ENCODE measurements at places on chromosomes 11 and 22.

- no peak for DNase-seq
These were observed 20.4 kb downstream of the FXYD6 start for GRCh38 chr11:117855912-117856651.

DNA sequence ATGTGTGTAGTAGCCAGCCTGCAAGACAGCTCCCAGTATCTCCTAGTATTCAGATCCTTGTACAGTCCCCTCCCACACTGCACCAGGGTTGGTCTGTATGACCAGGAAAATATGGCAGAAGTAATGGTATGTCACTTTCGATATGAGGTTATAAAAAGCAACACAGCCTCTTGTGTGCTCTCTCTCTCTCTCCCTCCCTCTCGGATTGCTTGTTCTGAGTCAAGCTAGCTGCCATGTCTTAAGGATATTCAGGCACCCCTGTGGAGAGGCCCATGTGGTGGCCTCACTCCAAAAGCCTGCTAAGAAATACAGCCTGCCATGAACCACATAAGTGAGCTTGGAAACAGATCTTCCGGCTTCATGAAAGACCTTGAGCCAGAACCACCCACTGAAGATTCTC lies 25.4 kb downstream of the FXYD6 start:
- DNase-seq = no peak

DNA sequence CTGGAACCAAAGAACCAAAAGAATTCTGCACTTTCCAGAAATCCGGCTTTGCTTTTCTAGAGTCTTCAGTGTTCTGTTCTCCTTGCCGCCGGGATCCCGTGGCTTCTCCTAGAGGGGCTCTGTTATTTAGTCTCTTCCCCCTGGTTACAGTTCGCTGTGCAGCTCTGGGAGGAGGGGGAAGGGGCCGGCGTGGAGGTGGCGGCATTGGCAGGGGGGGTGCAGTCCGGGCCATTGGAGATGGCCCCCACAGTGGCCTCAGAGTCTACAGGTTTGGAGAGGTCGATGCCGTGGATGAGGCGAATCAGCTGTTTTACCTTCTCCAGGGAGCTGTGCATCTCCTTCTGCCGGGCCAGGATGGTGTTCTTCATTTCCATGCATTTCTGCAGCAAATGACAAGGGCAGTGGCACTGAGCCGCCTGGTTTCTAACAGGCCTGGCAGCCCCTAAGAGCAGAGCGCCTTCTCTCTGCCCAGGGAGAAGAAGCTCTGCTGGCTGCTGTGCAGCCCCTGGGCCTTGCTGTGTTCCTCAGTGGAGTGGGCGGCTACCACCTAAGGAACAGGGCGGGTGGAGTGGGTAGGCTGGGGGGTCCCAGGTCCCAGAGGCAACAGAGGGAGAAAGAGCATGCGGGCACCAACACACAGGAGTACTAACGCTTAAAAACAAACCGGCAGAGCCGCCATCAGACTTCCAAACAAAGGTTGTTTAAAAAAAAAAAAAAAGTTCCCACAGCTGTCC lies 11.6 kb downstream of the LARGE2 start:
- no peak for DNase-seq

DNA sequence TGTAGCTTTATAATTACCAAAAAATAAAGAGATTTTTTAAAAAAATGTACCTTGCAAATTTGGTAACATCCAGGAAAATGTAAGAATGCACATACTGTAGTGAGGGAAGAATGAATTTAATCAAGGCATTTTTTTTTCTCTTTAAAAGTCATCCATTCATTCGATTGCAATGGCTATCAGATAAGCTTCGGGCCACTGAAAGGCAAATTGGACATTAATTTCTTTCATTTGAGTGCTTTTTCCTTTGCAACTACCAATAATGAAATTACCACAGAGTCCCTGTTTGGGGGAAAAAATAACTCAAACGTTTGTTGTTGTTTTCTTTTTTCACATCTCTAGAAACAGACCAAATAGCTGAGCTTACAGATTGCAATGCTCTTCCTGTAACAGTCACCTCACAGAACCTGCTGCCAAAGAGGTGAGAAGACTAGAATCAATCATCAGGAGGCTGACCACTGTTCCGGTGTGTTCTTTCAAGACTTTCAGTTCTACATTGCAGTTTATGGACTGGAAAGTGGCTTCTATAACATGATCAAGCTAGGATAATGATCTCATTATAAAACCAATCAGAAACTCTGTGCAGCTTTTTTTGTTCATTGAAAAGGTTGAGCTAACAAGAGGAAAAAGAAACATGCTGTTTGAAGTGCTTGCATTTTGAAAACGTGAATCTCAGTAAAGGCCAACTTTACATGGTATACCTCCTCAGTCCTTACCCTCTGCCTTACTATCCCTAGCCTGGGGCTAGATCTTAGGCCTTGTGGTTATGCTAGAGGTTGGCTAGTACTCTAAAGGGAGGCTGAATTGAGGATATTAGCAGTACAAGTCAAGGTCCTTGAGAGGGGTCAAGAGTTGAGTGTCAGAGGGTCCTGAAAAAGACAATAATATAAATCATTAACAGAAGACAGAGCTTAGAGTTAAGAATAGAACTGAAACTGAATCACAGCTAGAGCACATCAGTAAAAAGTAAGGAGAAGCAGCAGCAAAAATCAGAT lies 1276.1 kb downstream of the LRRC4C start:
- DNase-seq = no peak

DNA sequence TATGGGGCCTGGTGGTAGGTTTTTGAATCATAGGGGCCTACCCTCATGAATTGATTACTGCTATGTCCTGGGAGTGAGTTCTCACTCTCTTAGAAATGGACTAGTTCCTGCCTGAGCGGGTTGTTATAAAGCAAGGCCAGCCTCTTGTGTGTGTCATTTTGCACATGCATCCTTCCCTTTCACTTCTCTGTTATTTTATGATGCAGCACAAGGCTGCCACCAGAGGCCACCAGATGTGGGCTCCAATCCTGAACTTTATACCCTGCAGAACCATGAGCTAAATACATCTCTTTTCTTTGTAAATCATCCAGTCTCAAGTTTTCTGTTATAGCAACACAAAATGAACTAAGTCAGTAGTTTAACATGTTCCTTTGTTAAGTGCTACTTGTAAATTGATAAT lies 251.4 kb downstream of the BLID start:
- DNase-seq = no peak

DNA sequence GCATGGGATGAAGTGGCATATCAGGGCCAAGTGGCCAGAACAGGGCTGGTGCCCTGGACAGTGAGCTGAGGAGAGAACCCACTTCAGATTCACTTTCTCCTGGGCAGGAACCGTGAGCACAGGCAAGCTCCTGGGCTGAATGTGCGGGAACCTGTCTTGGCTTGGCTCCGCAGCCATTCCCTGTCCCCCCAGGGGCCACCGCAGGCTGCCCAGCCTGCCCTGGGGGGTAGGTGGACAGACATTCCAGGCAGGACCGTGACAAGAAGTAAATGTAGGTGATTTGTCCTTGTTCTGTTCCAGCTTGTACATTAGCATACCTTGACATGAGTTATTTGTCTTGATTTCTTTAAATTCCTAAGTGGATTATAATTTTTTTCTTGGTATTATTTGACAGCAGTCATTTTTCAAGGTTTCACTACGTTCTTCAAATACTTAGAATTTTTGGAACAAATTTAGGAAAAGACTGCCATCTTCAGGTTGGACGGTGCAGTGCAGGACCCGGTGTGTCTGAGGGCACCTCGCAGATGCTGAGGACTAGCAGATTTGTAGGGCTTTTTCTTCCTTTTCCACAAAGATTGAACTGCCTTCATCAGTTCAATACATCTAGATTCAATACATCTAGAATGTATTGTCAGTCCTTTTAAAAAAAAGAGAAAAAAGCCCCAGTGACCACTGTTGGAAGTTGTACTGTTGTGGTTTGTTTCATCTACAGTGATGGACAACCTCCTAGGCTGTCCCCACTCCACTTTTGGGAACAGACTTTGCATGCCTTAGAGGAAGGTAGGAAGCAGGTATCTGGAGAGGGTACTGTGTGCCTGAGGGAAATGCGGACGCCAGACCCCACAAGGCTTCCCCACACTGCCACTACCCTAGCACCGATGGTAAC lies 115.1 kb upstream of the RASSF10 start:
- peak; percentile 47 for DNase-seq

GRCh38 chr11:12109591-12110196 lies 696 bp upstream of the MICAL2 start:
- DNase-seq = no peak

GRCh38 chr11:65895482-65895981 lies 4.7 kb downstream of the FOSL1 start:
- DNase-seq = no peak

- DNase-seq = no peak
These were observed 109.2 kb upstream of the TRPC6 start for GRCh38 chr11:101692980-101693379.

DNA sequence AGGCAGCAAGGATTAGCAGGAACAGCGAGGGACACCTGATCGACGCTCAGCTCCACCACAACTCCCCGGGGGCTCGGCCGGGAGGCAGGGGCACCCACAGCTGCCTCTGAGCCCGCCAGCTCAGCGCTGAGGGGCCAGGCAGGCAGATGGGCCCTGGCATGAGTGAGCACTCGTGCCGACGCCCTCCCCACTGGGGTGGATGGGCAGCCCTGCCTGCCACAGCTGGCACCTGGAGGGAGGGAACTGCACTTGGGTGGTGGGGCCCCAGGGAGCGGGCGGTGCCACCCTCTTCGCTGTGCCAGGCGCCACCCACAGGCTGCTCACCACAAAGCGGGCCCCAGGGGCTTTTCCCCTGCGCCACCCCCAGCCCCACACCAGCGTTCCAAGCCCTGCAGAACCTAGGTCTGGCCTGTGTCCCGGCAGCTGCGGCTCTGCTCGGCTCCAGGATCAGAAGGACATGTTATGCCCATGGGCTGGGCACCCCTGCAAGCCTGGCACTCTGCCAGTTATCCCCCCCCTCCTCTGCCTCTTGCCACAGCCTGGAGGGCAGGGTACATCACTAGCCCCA lies 28.8 kb downstream of the WNT7B start:
- DNase-seq = peak; percentile 83

- no peak for DNase-seq
These were observed 125.7 kb upstream of the SNX19 start for GRCh38 chr11:131042041-131042390.

DNA sequence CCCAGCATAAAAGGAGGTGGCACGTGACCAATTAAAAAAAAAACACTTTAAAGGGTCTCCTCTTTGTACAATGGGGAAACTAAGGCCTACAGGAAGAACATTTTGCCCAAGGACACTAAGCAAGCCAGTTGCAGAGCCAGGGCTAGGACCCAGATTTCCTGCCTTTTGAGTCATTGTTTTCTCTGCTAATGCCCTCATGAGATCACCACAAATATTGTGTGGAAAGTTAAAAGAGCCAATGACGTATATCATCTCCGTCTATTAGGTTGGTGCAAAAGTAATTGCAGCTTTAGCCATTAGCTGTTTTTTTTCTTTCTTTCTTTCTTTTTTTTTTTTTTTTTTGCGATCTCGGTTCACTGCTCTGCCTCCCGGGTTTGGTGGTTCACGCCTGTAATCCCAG lies 24.1 kb upstream of the LRRC32 start:
- no peak for DNase-seq

- DNase-seq = no peak
These were observed 8.5 kb downstream of the RAB3IL1 start for GRCh38 chr11:61908730-61909316.

DNA sequence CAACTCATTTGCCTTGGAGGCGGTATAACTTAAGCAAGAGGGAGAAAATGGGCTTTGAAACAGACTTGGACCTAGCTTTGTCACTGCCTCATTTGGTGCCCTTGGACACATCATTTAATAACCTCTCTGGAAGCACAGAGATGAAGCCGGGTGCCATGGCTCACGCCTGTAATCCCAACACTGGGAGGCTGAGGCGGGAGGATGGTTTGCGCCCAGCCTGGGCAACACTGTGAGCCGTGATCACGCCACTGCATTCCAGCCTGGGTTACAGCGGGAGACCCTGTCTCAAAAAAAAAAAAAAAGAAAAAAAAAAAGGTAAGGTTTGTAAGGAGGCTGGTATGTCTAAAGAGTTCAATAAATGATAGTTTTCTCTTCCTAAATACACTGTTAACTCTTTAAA lies 806 bp downstream of the COA4 start:
- no peak for DNase-seq

DNA sequence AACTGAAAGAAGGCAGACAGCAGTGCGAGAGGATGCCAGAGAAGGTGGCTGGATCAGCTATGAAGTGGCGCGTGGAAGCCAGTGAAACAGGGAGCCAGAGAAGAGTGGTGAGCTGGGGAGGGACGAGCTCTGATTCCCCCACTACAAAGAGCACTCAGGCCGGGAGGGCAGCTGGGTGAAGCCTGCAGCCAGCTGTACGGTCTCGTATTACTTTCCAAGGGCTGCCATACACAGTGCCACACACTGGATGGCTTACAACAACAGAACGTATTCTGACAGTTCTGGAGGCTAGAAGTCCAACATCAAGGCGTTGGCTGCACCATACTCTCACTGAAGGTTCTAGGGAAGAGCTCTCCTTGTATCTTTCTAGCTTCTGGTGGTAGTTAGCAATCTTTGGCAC lies 47.1 kb upstream of the WNT11 start:
- no peak for DNase-seq

DNA sequence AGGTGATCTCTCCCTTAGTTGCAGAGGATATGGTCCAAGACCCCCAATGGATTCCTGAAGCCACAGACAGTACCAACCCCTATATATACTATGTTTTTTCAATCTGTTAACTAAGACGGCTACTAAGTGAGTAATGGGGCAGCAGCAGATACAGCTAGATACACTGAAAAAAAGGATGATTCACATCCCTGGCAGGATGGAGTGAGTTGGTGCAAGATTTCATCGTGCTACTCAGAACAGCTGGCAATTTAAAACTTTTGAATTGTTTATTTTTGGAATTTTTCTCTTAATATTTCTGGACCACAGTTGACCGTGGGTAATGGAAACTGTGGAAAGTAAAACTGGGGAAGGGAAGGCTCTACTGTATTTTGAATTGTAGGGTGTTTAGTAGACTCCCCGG lies 17.0 kb upstream of the TMEM218 start:
- no peak for DNase-seq

DNA sequence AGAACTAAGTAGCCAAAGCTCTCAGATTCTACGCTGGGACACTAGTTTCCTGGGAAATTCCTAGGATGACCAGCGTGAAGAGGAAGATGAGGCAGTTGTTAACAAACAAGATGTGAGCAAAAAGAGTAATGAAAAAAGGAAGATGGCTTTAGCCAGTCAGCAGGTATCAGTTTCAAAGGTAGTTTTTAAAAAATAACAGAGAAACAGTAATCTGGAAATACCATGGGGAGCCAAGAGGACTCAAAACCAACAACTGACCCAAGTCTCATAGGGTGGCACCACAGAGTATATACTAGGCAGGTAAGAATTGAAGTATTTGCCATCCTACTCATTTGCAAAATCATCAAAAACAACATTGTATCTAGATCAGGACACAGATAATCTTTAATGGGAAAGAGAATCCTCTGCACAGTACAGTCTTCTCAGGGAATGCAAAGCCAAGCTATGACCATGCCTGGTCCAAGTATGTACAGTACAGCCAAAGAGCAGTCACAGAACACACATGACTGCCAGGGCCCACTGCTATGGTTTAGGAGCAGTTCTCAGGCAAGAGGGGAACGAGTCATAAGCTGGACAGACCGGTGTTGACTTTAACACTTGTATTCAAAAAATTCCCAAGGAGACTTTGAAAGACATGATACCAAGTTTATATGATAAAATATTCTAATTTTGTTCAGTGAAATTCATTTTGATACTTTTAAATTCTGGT lies 20.6 kb downstream of the MSANTD4 start:
- no peak for DNase-seq
